H4 (cell line): ENCODE measurements at places on chromosomes 6 and 20.

DNA sequence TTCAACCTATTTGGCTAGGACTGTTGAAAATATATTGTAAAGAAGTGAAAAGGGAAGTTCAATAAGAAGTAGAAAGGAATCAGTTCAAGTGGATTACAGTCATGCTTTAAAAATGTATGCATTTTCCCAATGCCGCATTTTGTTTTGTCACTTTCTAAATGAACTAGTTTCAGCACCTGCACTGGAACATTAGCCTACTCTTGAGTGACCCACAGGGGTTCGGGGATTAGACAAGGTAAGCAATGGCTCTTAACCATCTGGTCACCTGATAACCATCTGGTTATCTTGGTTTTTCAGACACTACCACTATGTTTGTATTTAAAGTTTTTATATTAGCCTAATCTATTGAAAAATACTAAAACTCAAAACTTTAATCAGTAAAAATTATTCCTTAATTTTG is 97.6 kb downstream of the CD164 start:
- DNase-seq: no peak

DNA sequence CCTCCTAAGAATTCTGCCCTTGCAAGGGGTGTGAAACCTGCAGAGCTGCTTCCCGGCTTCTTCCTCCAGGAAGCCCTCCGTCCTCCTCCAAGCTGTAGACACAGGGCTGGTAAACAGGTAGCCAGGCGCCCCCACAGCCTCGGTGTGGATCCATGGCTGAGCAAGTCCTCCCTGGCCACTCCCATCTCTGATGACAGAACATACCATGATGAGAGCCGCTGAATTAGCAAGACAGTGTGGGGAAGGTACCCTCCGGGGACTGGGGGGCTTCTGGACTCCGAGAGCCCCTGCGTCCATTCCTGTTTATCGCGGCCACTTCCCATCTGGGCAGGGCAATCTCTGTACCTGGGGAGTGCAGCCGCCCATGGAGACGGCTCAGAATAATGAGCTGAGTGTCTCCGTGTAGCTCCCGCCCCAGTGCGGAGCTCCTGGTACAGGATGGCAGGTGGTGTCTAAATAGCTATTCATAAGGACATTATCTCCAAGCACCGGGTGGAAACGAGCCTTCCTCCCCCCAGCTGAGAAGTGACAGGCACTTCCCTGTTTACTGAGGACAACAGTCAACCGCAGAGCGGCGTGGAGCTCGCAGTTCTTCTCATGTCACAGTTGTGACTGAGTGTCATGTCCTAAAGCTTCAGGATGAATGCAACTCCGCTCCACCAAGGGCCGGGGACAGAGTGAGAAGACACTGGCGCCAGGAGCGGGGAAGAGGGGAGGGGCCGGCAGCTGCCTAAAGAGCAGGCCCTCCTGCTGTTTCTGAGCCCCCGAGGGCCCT is 22.7 kb upstream of the NTSR1 start:
- DNase-seq: no peak

DNA sequence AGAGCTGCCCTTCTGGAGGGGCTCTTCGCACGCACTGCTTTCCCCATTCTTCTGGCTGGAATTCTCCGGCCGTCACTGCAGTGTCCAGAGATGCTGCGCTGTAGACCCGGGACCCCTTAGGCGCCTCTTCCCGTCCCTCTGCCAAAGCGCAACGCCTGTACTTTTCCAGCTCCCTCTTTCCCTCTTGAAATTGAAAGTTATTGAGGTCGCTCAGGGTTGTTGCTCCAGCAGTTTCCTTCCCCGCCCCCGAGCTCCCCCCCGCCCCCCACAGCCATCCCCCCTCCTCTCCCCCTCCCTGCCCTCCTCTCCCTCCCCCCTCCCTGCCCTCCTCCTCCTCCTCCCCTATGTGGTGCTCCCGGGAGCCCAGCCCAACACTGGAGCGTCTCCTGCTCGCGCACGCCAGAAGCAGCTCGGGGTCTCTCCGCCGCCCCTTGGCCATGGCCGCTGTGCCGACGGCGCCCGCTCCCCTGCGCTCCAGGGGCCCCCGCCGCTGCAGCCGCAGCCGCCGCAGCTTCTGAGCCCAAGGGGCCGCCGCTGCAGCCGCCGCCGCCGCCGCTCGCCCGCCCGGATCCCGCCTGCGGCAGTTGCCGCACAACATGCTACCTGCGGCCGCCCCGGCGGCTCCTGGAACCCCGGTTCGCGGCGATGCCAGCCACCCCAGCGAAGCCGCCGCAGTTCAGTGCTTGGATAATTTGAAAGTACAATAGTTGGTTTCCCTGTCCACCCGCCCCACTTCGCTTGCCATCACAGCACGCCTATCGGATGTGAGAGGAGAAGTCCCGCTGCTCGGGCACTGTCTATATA is at the start of gene RSPO3:
Gene RSPO3 (plus strand): TSS at position 374 of the 804 bp plus-strand sequence. CDS start 522 bp downstream, outside the sequence.
- DNase-seq: peak; percentile 4

GRCh38 chr6:73983367-73983766 is 287.4 kb downstream of the CD109 start:
- no peak for DNase-seq

- DNase-seq: no peak
Observed at GRCh38 chr6:167840160-167840525, 13.4 kb downstream of the AFDN start.

DNA sequence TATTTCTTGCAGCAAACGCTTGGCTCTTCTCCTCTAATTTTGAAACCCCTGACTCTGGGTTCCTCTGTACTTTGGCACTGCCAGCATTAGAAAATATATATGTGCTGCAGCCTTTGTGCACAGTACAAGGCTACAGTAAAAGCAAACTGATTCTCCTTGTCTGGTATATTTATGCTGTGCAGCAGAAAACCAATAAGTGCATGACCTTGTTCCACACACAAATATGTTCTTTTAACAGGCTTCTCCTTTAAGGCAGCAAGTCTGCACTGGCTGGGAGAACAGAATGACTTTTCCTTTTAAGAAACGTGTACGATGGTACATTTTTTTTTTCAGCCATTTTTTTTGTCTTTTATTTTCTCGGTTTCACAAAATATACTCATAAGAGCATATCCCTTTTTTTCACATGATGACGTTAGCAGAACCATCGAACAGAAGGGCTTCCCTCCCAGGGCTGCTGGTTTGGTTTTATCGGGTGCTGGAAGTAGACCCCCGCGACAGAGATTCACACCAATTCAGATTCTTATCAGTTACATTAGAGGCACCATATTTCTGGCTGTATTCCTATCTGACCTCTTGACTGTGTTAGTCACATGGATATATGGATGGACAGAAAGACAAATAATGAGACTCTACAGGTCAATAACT is 129.9 kb upstream of the ARID1B start:
- no peak for DNase-seq

DNA sequence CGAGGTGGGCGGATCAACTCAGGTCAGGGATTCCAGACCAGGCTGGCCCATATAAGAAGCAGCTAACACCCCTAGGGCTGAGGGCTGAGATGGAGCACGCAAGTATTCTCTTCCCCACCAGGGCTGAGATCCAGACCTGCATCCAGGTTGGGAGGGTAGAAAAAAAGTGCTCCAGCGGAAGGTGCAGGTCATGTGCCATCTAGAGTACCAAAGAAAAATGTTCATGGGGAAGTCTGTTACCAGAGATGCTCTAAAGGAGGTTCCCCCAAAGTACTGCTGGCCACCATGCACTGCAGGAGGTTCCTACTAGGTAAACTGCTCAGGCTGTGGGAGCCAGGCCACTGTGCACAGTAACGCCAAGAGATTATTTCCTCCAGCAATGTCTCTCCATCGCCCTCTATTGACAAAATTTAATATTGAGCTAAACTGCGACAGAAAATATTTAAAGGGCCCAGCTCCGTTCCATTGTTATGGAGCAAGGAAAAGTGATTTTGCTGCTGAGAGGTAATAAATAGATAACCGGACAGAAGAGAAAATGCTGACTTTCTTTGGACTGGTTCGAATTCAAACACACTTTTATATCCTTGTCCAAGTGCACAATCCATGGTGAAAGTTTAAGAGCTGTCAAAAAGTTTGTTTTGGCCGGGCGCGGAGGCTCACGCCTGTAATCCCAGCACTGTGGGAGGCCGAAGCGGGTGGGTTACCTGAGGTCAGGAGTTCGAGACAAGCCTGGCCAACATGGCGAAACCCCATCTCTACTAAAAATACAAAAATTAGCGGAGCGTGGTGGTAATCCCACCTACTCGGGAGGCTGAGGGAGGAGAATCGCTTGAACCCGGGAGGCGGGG is 159.9 kb downstream of the OR2B2 start:
- peak; percentile 68 for DNase-seq

- no peak for DNase-seq
Observed at GRCh38 chr6:158988477-158988876, 11.5 kb downstream of the RSPH3 start.

GRCh38 chr6:37804586-37804985 is 14.9 kb upstream of the ZFAND3 start:
- DNase-seq: no peak

GRCh38 chr20:46999801-47000465 is 105.3 kb downstream of the EYA2 start:
- DNase-seq: no peak

GRCh38 chr6:135094403-135094821 is 39.8 kb upstream of the HBS1L start:
- DNase-seq: no peak

DNA sequence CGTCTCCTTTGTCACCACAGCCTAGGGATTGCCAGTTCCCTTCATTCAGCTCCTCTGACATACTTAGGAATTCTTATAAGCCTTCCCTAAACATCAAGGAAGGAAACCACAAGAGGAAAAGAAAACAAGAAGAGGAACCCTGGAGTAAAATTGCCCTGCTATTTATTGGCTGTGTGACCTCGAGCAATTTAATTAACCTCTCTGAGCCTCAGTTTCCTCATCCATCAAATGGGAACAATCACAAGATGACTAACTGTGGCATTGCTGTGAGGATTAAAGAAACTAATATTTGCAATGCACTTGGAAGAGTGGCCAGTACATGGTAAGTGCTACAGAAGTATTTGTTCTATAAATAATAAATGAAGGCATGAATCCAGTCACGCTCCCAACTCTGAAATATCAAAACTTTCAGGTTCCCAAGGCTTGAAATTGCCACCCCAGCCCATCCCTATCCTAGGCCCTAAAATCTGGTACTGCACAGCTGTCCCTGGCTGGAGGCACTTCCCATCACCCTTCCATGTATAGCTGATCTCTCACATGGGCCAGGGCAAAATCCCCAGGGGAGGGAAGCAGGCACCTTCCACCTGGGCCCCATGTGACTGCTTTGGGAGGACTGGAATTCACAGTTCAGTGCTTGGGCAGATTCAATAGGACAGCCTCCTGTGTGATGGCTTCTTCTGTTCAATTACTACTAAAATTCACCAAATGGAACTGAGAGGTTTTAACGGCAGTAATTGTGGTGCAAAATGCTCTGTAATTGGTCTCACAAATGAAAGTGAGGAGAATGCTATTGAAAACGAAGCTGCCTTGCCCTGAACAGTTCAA is 78.0 kb upstream of the MAFB start:
- no peak for DNase-seq

GRCh38 chr6:142167071-142167470 is 20.0 kb downstream of the VTA1 start:
- no peak for DNase-seq

GRCh38 chr6:115573861-115574260 is 486.8 kb downstream of the FRK start:
- DNase-seq: no peak

GRCh38 chr6:48782225-48782624 is 671.2 kb upstream of the PTCHD4 start:
- no peak for DNase-seq

GRCh38 chr20:14919501-14920081 is 582.2 kb upstream of the FLRT3 start:
- no peak for DNase-seq

DNA sequence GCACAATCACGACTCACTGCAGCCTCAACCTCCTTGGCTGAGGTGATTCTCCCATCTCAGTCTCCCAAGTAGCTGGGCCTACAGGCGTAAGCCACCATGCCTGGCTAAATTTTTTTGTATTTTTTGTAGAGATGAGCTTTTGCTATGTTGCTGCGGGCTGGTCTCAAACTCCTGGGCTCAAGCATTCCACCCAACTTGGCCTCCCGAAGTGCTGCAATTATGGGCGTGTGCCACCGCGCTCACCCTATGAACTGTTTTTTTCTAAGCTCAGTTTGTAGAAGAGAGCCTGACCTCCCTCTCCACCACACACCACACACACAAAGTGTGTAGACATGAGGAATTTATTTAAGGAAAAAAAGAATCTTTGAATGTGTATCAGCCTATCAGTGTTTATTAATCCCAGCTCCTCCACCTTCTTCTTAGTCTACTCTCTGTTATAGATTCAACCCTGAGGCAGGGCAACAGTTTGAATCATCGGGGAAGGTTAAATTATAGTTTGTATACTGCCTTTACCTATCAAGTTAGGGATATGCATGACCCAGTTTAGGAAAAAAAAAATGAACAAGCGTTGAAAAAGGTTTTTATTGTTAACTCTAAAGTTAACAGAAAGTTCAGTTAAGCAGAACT is 74.1 kb downstream of the PLEKHG1 start:
- DNase-seq: no peak

DNA sequence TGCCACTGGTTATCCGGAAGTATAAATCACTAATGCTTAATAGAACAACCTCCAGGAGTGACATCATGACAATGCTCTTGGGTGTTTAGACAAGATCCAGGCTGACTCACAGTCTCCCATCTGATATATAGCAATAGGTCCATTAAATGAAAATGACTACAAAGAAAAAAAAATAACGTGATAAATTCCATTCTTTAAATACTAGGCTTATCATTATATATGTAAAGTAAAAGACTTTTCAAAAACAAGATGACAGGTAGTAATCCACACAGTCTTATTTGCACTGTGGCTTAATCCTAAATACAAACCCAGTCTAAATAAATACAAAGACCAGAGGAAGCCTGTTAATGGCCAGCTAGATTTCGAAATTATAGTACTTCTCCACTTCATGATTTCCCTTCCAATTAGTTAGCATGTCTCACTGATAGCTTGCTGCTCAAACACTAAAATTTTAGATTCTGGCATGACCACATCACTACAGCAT is 149.1 kb upstream of the BEND3 start:
- peak; percentile 28 for DNase-seq

GRCh38 chr6:37717836-37718251 is 20.2 kb upstream of the MDGA1 start:
- no peak for DNase-seq

DNA sequence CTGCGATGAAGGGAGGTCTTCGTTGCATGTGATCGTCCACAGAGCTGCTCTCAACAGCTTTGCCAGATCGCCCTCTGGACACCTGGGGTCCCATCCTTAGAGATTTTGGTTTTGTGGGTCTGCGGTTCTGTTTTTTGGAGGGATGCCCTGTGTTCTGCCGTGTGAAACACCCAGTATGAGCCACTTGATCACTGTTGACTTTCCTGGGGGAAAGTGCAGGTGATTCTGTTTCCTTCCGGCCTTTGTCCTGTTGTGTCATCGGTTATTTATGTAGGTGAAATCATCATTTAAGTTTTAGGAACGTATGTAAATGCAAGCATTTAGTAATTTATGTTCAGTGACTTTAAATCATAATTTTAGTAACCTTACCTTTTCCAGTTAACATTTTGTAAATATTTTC is 56.4 kb upstream of the SLC22A1 start:
- no peak for DNase-seq

- no peak for DNase-seq
Observed at GRCh38 chr6:25219917-25220278, 59.3 kb upstream of the CARMIL1 start.
